ENCODE measurements at places on chromosomes 2 and 18. TPM values are rescaled to one million over a fixed set of nuclear protein-coding genes. Genes with fewer than 3 reads are reported as not detected.

SATB2 gene
- total RNA-seq: 13.9 TPM

YIPF4 gene
- 17.2 TPM for total RNA-seq

GALNT5 gene
- total RNA-seq: 32.4 TPM

ABCG8 gene
- total RNA-seq: not detected

SPP2 gene
- total RNA-seq: not detected

CNTNAP5 gene
- total RNA-seq: not detected

VAPA gene
- 235 TPM for total RNA-seq

ACTR2 gene
- total RNA-seq: 67.3 TPM

PRADC1 gene
- 11.7 TPM for total RNA-seq

RAD51AP2 gene
- under 0.01 TPM for total RNA-seq

PHOSPHO2 gene
- total RNA-seq: 3.9 TPM

HOXD12 gene
- not detected for total RNA-seq

ANKRD62 gene
- not detected for total RNA-seq
